Hepatocyte (in vitro differentiated cells): ENCODE measurements at places on chromosomes 13 and 19.

- DNase-seq: no peak
Observed at GRCh38 chr19:50854636-50855410, at the start of gene KLK3. TSS of gene KLK3 (plus strand) at chr19:50854915. CDS start at chr19:50854956, 41 bp downstream.

GRCh38 chr19:19628501-19629134, 598 bp upstream of the LPAR2 start:
- peak; percentile 84 for DNase-seq

- DNase-seq: no peak
Observed at GRCh38 chr13:106362707-106363106, 172.8 kb downstream of the EFNB2 start.

DNA sequence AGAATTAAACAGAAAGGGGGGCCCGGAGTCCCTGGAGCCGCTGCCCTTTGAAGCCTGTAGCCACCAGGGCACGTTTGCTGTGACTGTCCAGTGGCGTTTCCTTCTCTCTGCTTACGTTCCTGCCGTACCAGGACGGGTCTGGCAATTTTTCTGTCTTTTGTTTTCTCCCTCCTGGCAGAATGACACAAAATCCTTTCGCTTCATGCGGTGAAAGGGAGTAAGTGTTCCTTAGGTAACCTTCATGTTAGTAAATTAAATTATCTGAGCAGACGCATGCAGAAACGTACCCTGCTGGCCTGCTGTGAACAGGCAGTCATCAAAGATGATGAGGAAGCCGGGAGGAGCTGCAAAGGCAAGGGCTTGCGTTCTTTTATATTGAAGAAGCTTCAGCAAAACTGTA, 299.3 kb upstream of the ARGLU1 start:
- DNase-seq: peak; percentile 23

DNA sequence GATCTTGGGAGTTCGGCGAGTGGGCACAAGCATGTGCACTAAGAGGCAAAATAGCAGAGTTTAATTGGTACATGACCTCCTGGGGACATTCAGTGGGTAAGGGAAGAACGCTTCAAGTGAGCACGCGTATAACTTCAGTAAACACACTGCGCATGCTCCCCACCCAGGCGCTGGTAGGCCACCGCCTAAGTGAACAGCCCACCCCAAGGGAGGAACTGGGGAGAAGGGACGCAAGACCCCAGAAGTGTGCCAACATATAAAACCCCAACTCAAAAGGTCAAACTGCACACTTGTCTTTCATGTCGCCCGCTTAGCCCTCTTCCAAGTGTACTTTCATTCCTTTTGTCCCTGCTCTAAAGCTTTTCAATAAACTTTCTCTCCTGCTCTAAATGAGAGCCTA, 10.5 kb upstream of the NTN5 start:
- DNase-seq: no peak

DNA sequence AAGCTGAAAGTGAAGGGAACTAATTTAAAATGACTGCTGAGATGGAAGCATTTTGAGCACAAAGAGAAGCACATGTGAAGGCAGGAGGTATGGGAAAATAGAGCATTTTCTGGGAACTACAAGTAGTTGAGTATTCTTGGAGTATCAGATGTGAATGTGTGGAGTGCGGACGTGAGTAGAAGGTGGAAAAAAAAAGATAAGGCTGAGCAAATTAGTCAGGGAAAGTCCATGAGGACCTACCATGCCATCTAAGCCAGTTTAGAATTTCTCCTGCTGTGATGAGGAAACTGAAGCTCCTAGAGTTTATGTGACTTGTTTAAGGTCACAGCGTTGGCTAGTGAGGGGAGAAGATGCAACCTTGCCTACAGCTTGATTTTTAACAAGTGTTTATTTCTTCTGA, 578.1 kb upstream of the MIR17HG start:
- DNase-seq: no peak

DNA sequence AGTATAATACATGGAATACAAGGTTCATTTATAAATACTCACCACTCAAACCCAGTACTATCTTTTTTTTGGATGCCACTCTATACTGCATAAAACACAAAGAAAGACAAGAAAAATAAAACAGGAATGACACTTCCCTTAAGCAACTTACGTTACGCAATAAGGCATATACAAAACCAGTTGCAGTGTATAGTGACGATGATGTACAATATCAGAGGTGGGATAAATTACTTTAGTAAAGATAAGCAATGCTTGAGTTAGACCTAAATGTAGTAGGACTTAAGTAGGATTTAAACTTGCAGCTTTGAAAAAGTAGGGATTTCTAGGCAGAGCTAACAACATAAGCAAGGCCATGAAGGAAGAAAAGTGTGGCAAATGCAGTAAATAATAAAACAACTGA, 374.9 kb downstream of the SPRY2 start:
- DNase-seq: no peak

DNA sequence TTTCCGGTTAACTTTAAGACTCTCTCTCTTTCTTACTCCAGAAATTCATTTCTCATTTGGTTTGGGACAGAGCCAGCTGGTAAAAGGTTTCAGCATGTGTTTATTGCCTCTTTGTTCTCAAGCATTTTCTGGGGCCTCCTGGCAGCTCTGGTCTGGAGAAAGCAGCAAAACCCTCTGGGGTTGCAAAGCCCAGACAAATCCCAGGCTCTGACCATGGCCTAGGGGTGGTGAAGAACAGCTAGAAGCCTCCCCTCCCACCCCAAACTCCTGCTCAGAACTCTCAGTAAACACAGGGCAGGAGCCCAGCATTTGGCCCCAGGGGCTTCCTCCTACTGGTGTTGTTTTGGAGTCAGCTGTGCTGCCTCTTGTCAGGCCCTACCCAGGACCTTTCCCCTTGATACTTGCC, 124.2 kb upstream of the SERP2 start:
- DNase-seq: peak; percentile 49

- peak; percentile 78 for DNase-seq
Observed at GRCh38 chr19:6423499-6424194, 964 bp downstream of the KHSRP start.

DNA sequence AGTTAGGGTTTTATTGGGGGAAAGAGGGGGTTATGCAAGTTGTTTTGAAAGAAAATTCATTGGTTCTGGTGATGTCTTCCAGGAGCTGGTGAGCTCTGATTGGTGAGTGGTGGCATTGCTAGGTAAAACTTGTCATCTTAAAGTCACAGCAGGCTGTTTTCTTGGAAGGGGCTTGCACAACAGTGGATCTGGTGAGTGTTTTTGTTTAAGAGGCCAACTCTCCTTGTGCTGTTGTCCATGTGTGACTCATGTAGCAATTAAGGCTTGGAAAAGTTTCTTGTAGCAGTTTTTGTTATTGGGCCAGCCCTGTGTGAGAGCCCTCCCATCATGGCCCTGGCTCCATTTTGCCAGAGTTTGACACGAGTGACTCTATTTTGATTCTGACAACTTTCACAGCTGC, 109.4 kb downstream of the RFC3 start:
- DNase-seq: peak; percentile 11

GRCh38 chr13:97948041-97948440, 5.4 kb upstream of the IPO5 start:
- no peak for DNase-seq

DNA sequence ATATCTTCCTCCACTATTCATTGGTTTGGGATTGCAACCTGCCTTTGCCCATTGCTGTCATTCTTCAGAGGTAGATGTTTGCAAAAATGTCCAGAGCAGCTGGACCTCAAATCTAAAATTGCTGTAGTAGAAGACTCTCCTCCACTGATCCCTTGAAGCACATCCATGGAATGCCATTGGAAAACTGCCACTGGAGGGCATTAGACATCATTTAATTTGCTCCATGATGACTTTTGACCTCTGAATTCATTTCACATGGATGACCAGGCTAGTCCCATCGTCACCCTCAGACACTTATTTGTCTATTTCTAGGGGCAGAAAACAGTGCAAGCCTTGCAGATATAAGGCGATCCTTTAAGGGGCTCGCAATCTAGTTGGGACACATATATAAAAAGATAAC, 33.9 kb upstream of the FLT1 start:
- no peak for DNase-seq

- DNase-seq: no peak
Observed at GRCh38 chr13:52002361-52002760, 8.9 kb downstream of the ATP7B start.

GRCh38 chr19:57841122-57841763, 8.4 kb upstream of the ZNF587 start:
- DNase-seq: no peak

GRCh38 chr19:55087542-55087901, 11.9 kb downstream of the EPS8L1 start:
- no peak for DNase-seq

- DNase-seq: no peak
Observed at GRCh38 chr13:40518481-40518882, 148.0 kb downstream of the FOXO1 start.

- DNase-seq: no peak
Observed at GRCh38 chr19:55451163-55451964, 8.3 kb upstream of the SHISA7 start.

GRCh38 chr19:49117677-49118564, 1.0 kb downstream of the C19orf73 start:
- no peak for DNase-seq

- no peak for DNase-seq
Observed at GRCh38 chr19:54105796-54106195, 3.1 kb downstream of the NDUFA3 start.

- DNase-seq: no peak
Observed at GRCh38 chr13:37475151-37475550, 123.4 kb downstream of the POSTN start.

DNA sequence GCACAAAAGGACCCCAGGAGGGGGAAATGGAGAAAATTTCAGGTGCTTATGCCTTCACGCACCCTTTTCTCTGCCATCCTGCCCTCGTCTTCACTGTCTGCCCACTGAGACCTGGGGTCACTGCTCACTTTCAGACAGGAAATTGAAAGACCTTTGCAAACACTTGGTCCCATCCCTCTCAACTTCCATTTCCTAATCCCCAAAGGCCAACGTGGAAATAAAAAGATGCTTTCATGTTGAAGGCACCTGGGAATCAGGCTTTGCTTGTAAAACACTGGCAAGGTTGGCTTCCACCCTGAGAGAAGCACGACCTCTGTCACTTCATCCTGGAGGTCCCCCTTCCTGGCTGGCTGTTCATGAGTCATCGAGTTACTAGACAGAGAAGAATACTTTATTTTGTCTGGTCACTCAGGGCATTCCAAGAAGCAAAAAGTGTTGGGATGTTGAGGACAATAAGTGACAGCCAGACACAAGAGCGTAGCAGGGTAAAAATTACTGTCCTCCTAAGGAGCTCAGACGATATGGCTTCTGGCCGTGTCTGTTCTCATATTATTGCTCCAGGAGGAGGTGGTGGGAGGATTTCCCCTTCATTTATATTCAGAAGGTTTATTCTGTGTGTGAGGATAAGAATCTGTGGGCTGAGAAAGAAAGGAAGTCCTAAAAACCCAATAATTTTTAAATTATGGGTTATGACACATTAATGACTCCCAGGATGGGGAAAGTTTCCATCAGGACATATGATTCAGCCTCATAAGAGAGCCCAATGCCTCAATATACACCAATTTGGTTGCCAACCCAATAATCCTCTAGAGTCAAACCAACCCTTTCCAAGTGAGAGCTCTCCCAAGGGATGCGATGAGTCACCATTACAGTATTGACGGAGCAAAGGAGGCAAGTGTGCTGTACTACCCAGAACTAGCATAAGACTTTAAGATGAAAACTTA, 409.0 kb downstream of the COG6 start:
- peak; percentile 45 for DNase-seq

- DNase-seq: peak; percentile 89
Observed at GRCh38 chr19:5128251-5128935, 159.5 kb downstream of the KDM4B start.

DNA sequence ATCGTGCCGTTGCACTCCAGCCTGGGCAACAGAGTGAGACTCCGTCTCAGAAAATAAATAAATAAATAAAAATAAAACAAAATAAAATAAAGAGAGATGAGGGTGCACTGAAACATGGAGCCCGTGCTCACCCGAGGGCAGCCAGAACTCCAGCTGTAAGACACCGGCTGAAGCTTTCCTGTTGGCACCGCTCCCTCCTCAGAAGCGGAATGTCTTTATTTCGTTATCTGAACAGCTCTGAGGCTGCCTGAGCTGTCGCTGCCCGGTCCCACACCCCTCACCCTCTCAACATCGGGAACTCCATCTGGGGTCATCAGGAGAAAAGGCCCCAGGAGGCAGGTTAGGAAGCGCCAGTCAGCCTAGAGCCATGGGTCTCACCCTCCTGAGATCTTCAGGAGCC, 24.4 kb downstream of the ZNF787 start:
- DNase-seq: no peak

- no peak for DNase-seq
Observed at GRCh38 chr13:113474179-113474578, 16.3 kb downstream of the DCUN1D2 start.

GRCh38 chr19:2032296-2032941, 16.9 kb upstream of the BTBD2 start:
- peak; percentile 78 for DNase-seq

DNA sequence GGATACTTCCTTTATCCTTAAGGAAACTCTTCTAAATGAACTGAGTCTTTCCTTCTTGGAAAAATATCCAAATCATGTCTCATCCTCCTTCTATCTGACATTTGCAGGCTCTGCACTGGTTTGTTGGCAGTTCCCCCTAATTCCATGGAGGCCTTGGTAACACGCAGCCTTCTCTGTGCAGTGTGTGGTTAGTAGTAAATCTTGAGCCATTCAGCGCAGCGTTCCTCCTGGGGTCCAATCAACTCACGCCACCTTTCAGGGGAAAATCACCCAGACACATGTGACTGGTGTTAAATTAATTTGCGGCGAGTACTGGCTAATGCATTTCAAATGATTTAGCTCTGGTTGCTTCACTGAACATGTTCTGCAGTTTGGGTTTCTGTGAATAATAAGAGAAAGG, 21.0 kb upstream of the CBY2 start:
- DNase-seq: no peak

- peak; percentile 30 for DNase-seq
Observed at GRCh38 chr13:51959773-51960172, 51.5 kb downstream of the ATP7B start.

DNA sequence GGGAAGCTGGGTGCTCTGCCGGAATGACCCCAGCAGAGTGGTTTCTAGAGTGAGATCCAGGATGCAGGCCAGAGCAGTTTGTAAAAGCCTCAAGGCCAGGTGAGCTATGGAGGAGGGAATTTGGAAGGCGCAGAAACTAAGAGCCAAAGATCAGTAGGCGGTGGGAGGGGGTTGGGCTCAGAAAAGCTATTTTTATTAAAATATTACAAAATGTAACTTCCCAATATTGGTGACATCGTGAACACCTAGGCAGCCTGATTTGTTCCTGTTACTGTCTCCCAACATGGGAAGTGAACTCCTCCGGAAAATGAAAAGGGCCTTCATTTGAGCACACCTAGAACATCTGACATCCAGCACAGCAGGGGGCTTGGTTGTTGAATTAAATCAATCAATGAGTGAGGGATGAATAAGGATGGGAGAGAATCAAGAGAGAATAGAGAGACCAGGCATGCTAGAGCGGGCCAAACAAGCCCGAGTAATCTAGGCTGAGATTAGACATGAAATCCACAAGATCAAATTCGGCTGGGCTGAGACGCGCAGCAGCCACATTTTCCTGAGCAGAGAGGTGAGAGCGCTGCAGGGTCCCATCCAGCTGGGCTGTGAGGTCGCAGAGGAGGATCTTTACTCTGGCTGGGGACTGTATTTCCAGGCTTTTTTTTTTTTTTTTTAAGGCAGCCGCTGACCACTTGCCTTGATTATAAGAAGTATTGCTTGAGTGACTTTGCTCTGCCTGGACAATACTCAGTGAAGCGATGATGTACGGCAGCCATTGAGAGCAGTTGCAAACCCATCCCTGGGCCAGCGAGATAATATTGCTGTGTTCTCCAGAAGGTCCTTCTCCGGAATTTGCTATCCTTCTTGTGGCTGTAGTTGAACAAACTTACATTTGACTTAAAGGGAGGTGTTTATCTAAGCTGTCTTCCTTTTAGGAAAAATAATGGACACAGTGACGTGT, 178.0 kb upstream of the KL start:
- DNase-seq: no peak
